ENCODE measurements at places on chromosomes 5 and 9.

- DNase-seq, result no peak
Observed at GRCh38 chr5:181129601-181130000, 1.4 kb downstream of the OR2V1 start.

DNA sequence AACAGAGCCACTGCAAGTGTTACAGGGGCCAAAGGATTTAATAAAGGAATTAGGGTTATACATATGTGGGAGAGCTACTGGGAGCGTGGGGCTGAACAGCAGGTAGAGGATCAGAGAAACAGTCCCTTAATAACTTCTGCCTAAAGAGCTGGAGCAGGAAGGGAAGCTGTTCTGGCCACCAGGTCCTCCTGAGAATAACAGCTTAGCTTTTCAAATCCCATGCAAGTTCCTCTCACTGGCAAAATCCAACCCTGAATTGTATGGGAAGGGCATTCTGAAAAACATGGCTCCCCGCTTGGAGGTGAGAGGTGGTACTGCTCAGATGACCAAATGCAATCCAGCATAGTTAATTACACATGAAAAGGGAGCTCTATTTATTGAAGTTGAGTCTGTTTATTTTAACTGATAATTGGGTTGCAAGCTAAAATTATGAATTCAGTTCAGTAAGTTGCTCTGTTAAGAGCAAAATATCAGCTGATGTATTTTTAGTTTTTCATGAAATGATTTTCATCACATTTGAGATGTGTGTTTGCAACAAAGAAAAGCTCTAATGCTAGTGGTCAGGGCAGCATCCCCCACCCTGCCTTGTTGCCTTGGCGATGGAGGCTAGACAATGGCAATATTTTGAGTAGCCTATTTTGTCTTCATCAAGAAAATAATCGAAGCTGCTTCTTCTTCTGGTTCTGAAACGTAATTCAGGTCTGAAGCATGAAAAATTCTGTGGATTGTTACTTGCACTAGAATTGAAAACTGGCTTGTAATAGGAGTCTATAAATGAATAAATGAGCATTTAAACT, 58.4 kb upstream of the SH3GL2 start:
- no peak for DNase-seq

GRCh38 chr5:52262844-52263243, 524.9 kb upstream of the ITGA1 start:
- no peak for DNase-seq

- DNase-seq, result no peak
Observed at GRCh38 chr5:83564069-83564749, 92.7 kb downstream of the VCAN start.

GRCh38 chr5:172504701-172505402, 50.5 kb upstream of the SH3PXD2B start:
- no peak for DNase-seq

DNA sequence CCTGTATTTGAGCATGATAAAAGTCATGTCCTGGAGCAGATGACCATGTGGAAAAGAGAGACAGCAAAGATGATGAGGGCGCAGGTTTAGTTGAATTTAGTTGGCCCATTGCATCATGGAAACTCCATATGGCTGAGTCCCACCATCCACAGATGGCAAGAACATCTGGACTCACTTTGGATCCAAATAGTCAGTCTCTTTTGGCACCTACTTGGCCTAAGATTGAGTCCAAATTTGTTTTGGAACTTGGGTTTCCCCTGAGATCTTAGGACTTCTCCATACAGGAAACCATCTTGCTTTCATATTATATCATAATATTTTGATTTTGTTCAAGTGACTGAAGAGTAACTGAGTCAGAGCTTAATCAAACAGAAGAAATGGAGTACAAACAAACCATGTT, 217.5 kb downstream of the DRD1 start:
- DNase-seq, result no peak

GRCh38 chr9:131992906-131993657, 86.6 kb downstream of the MED27 start:
- DNase-seq, result no peak

DNA sequence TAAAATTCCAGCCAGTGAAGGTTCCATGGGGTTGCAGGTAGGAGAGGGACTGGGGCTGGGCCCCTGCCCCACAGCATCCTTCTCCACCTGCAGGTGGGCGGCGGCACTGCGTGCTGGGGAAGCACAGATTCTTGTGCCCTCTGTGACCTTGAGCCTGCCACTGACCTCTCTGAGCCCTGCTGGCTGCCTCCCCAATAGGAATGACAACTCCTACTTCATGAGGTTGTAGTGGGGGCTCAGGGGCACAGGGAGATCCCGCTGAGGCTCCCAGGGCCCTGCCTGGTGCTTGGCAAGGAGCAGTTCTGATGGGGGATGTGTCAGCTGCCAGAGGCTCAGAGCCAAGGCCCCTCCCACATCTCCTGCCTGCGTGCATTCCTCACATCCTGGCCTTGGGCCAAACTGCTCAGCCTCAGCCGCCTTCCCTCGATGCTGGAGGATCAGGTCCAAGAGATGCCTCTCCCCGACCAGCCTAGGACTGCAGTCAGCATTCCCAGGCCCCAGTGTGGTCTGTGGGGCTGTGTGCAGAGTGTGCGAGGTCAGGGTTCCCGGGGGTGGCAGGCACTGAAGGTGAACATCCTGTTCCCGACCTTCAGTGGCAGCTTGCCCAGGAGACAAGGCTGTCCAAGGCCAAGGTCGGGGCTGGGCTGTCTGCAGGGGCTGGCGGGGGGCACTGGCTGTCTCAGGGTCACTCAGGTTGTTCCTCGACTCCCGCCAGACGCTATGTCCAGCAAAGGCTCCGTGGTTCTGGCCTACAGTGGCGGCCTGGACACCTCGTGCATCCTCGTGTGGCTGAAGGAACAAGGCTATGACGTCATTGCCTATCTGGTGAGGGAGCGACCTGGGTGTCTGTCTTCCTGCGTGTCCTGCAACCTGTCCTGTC, 7.0 kb downstream of the ASS1 start:
- DNase-seq, result peak; percentile 95

- DNase-seq, result peak; percentile 100
Observed at GRCh38 chr5:172795318-172795977, 24.5 kb upstream of the DUSP1 start.

DNA sequence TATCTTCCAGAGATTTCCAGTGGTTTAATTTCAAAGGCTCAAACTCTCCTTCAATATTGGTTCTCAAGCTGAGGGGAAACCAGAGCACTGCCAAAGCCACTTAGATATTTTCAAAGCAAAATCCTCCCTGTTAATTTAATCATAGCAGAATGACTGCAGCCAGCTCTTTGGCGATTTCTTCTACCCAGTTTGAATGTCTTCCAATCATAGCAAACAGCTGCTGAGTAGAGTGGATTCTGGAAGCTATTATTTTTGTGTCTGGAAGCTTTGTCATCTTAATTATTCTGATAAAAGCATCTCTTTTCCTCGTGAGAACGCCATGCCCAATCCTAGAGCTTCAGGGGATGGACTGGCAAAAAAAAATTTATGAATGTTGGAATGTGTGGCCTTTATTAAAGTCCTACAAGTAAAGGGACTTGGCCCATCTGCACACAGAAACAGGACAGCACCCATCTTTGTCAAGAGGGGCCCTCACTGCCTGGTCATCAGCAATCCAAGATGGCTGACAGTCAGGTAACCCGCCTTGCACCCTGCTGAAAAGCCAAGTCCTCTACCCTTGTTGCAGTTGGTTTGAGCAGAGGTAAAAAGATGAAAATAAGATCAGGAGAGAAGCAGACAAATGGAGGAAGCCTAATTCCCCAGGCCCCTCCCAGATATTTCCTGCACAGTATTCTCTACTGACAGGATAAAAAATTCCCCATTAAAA, 125.1 kb downstream of the SUSD1 start:
- DNase-seq, result no peak

- no peak for DNase-seq
Observed at GRCh38 chr9:132578367-132578932, 4.0 kb upstream of the BARHL1 start.

- DNase-seq, result no peak
Observed at GRCh38 chr5:79875230-79875629, 115.8 kb downstream of the MTX3 start.

DNA sequence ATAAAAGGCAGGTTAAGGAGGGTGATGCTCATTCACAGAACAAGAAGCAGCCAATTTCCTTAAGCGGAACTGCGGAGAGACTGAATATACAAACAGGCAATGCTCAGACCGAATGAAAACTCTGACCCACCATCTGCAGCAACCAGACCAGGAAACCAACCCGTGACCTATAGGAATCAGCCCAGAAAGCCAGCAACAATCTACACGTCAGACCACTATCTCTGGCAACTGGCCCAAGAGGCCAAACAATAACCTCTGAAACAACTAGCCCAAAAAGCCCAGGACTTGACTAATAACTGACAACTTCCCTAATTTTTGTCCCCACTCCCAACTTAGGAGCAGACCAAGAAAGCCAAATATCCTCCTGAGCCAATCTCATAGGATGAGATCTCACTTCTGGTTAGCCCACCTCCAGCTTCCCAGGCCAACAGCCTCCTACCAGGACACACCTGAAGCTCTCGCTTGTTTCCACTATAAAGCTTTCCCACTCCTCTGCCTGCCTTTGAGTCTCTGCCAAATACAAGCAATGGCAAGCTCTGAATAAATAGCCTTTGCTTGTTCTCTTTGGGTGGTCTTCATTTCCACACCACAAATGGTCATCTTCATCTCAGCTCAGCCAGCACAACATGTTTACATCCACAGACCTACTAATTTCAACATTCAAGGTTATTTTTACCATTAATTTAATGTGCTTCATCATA, 168.5 kb downstream of the HSD17B3 start:
- DNase-seq, result no peak

DNA sequence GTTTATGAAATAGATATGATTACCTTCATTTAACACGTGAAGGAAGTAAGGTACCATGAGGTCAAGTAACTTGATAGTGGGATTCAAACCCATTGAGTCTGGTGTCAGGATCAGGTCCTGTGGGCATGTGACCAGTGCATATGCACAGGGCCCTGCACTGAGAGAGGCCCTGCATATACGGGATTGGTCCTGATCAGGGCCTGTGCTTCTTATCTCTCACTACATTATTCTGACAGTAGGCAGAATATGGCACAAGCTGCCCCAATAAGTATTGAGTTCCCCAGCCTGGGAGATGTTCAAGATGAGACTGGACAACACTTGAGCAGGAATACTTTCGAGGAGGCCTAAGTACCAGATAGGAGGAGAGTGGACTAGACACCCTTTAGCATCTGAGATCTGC, 44.0 kb downstream of the GALNT10 start:
- DNase-seq, result no peak

DNA sequence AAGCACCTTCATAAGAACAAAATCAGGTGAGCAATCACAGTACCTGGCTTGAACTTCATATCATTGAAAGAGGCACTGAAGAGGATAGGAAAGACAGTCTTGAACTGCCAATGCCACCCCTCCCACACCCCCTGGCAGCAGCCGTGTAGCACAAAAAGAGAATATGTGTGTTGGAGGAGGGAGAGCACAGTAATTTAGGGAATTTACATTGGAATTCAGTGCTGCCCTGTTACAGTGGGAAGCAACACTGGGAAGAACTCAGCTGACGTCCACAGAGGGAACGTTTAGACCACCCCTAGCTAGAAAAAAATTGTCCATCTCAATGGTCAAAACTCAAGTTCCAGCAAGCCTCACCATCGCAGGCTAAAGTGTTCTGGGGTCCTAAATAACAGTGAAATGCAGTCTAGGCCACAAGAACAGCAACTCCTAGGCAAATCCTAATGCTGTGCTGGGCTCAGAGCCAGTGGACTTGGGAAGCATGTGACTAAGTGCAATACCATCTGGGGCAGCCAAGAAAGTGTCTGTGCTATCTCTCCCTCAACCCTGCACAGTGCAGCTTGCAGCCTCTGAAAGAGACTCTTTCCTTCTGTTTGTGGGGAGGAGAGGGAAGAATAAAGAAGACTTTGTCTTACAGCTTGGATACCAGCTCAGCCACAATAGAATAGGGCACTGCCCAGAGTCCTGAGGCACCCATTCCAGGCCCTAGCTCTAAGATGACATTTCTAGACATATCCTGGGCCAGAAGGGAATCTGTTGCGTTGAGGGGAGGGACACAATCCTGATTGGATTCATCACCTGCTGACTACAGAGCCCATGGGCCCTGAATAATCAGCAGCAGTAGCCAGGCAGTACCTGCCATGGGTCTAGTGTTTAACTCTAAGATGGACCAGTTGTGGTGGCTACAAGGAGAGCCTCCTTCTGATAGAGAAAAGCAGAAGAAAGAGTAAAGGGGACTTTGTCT, 62.1 kb upstream of the VLDLR start:
- peak; percentile 88 for DNase-seq

GRCh38 chr5:54347221-54347865, 37.0 kb upstream of the ARL15 start:
- DNase-seq, result no peak

- no peak for DNase-seq
Observed at GRCh38 chr5:63029891-63030290, 451.3 kb downstream of the LRRC70 start.

DNA sequence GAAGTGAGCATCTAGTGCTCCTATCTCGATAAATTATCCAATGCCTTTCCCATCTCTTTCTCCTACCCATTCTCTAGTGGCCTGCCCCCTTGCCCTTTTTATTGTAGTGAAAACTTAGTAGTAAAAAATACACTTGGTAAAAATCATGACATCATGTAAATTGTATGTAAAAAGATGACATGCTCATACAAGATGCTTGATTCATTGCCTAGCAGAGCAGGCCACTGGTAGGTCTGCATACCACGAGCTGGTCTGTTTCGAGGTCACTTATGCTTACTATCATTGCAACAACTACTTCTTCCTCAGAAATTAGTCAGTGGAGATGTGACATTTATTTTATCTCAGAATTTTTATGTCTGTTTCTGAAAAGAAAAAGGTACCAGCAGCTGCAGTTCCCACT, 177.3 kb downstream of the C9orf152 start:
- DNase-seq, result no peak

DNA sequence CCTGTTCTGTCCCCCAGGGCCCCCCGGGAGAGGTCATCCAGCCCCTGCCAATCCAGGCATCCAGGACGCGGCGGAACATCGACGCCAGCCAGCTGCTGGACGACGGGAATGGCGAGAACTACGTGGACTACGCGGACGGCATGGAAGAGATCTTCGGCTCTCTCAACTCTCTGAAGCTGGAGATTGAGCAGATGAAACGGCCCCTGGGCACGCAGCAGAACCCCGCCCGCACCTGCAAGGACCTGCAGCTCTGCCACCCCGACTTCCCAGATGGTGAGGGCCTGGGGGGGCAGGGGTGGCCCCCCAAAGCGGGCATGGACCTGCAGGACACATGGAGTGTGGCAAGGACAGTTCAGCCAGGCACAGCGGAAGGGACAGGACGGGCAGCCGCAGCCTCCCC, 56.0 kb upstream of the FCN2 start:
- DNase-seq, result no peak
